ENCODE measurements at places on chromosomes 2 and 18.

DNA sequence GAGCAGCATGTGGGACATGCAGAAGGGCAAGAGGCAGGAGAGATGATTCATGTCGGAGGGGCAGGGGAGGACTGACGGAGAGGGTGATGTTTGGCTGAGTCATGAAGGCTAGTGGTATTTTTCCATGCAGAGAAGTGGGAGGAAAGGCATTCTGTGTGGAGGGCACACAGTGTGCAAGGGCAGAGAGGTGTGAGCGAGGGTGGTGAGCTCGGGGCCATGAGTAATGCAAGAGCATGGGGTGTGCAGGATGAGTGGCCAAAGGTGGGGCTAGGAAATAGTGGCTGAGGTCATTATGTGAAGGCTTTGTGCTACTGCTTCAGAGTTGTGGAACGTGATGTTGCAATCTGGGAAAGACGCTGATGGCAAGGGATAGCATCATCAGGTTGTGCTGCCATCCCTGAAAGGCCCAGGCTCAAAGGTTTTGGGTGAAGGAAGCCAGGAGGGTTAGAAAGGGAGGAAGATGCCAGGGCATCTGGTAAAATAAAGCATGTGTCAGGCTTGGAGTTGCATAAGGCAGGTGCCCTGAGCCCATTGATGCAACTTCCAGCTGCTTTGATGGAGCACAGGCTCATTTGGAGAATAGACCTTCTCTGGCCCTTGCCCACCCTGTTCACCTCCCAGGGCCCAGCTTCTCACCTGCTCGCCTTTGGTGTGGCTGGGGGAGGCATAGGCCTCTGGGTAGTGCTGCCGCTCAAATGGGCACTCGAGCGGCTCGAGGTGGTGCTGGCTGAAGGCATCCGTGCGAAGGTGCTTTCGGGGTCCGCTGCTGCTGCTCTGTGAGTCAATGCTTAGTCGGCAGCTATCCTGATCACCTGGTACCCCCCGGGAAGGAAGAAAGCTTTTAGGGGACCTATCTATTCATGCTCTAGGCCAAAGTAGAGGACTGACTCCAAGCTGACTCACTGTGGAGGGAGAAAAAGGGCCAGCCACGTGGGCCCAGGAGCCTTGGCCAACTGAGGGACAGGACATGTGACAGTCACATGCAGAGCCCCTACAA, 37.5 kb downstream of the PAX8 start:
- no peak for DNase-seq

DNA sequence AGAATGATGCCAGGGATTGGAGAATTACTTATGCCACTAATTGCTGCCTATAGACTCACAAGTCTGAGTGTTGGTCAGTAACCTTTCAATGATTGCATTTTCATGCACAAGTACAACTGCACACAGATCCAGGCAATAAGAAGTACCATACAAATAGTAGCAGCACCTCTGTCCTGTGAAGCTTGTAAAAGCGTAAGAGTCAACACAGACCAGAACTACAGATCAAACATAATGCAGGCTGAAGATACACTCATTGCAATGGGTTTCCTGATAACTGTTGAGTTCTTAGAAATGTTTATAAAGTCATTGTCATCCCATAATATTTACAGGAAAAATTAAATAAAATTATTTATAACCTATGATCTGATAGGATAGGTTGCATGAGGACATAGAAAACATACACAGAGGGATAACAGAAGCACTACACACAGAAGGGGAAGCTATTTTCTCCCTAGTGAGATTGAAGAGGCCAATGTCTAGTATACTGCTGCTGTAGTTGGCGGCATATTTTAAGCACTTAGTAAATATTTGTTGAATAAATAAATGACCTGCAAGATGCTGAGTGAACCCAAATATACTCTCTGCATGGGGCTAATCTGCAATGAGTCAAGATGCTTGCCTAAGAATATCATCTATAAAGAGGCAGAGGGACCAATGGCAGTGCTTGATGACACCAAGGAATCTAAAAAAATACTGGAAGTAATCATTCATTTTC, 5.7 kb upstream of the PIK3C3 start:
- DNase-seq = no peak

DNA sequence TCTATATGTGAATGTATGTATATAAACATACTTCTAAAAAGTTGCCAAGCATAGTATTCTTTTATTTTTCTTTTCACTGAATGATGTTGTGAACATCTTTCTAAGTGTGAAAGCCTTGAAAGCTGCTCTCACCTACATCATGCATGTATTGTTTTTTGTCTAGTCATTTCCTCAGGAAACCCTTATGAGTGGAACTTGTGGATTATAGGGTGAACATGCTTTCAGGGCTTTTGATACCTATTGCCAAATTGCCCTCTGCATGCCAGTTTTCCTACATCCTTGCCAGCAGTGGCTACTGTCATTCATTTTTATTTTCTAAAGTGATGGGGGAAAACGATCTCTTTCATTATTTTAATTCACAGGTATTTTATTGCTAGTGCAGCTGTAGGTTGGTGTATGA, 78.3 kb downstream of the ADAM23 start:
- no peak for DNase-seq

- no peak for DNase-seq
Measured at GRCh38 chr2:38251940-38252339, 125.1 kb downstream of the ATL2 start.

GRCh38 chr2:161943011-161943410, 131.0 kb downstream of the DPP4 start:
- DNase-seq = no peak

GRCh38 chr18:68735483-68736343, 20.8 kb upstream of the TMX3 start:
- peak; percentile 48 for DNase-seq

- DNase-seq = no peak
Measured at GRCh38 chr2:205456682-205457081, 225.6 kb upstream of the NRP2 start.

- no peak for DNase-seq
Measured at GRCh38 chr18:11336241-11336640, 186.9 kb upstream of the PIEZO2 start.

GRCh38 chr18:7741640-7742039, 174.5 kb downstream of the PTPRM start:
- DNase-seq = no peak

DNA sequence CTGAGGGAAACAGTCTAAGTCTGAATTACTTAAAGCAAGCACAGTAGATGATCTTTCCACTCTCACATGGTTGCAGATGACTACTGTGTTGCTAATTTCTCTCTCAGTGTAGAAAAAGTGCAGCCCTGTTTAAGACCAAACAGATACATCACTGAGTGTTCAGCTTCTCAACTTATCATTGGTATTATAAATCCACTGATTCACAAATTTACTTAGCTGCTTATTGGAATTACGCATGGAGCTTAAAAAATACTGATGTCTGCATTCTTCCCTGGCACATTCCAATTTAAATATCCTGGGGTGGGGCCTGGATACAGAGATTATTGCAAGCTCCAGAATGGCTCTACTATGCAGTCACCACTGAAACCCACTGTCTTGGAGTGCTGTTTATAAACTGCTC, 411.2 kb downstream of the RND3 start:
- no peak for DNase-seq

DNA sequence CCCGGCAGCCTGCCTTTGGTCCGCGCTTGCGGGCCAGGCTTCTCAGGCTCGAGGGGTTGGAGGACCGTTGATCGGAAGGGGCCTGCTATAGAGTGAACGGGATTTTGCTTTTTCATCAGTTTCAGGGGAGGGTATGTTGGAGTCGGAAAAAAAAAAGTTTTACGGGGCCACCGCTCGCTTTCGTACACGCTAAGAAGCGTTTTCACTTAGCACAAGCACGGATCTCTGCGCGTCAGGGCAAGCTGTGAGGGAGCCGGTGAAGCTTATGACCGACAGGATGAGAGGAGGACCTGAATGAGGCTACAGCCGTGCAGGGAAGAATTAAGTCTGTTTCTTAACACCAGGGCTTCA, 443 bp downstream of the CPSF3 start:
- DNase-seq = peak; percentile 14

GRCh38 chr2:126664234-126664633, 8.3 kb downstream of the GYPC start:
- DNase-seq = peak; percentile 58

- no peak for DNase-seq
Measured at GRCh38 chr18:46163091-46163490, 58.9 kb downstream of the HAUS1 start.

- DNase-seq = no peak
Measured at GRCh38 chr2:60589104-60589503, 35.6 kb upstream of the BCL11A start.

DNA sequence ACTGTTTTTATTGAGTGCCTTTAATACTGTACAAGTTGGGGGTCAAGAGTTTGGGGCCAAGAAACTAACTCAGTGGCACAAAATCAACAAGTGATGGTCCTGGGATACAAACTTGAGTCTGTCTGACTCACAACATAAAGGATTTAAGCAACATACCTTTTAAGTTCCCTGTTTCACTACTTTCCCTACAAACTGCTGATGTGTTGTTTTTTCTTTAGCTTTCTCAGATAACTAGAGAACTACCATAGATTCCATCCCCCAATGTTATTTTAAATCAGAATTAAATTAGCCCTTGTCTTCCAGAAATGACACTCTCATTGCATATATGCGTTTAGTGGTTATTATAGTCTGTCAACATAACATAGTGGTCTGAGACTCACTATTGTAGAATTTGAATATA, 58.1 kb upstream of the TTC21B start:
- DNase-seq = no peak

GRCh38 chr2:238053191-238053776, 7.5 kb upstream of the SCLY start:
- DNase-seq = no peak

GRCh38 chr2:101820519-101820918, 123.0 kb downstream of the MAP4K4 start:
- no peak for DNase-seq

- DNase-seq = no peak
Measured at GRCh38 chr18:63924551-63924950, 16.8 kb downstream of the SERPINB10 start.

DNA sequence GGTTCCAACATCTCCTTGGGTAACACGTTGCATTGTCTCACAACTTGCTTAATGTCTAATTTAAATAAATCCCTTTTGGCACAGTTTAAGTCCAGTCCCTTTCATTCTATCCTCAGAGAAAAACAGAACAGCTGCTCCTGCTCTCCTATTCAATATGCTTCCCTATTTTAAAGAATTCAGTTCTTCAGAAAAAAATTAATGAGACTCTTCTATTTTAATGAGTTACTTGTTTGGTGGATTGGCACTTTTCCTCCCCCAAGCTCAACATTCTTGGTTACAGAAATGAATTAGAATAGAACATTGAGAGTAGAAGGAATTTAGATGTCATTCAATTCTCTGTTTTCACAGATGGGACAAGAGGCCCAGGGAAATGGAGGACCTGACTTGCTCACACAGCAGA, 116.9 kb upstream of the ATP8B1 start:
- DNase-seq = no peak

DNA sequence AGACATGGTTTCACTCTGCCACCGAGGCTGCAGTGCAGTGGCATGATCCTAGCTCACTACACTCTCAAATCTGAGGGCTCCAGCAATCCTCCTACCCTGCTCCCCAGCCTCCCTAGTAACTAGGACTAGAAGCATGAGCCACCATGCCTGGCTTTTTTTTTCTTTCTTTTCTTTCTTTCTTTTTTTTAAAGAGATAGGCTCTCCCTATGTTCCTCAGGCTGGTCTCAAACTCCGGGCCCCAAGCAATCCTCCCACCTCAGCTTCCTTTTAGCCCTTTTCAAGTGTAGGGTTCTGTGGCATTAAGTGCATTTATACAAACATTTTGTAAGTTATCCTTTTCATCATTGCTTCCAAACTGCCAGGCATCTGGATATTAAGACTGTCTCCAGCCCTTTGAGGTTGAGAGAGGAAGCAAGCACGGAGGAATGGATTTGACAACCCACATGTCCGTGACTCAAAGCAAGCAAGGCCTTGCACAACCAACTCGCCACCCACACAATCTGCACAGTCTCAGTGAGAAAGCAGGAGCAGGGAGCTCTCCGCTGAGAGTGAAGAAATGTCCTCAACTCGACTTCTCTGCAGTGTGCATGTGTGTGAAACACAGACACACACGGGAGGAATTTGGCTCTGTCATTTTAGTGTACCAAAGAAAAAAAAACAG, 65.6 kb downstream of the ATP8B1 start:
- no peak for DNase-seq

DNA sequence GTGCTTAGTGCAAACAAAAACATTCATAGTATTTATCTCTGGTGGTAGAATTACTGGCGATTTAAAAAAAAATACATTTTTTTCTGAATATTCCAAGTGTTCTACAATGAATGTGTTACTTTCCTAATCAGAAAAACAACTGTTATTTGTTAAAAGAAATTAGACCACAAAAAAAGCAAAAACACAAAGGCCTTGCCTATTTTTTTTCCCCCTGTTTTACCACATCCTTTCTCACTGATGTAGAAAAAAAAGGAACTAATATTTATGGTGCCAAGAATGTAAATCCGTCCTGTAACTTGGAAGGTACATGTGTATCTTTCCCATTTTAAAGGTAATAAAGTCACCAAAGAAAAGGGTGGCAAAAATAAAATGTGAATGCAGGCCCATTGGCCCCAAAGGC, 28.4 kb upstream of the MGAT4A start:
- DNase-seq = peak; percentile 33

DNA sequence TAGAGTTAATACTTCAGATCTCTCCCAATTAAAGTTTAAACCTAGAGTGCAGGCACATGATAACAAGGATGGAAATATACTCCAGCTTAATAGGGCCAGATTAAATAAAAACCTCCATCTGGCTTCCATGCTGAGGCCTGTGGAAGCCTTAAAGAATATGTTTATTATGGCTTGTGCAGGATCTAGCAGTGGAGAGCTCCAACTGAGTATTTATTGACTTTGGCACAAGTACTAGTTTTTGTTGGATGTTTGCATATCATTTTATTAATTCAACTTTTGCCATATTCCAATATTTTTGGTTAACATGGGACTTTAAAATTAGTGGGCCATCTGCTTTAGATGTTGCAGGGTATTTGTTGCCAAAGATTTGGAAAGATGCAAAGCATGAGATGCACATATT, 860.4 kb upstream of the SOX11 start:
- no peak for DNase-seq

GRCh38 chr2:53422979-53423378, 344.6 kb upstream of the CHAC2 start:
- DNase-seq = no peak

DNA sequence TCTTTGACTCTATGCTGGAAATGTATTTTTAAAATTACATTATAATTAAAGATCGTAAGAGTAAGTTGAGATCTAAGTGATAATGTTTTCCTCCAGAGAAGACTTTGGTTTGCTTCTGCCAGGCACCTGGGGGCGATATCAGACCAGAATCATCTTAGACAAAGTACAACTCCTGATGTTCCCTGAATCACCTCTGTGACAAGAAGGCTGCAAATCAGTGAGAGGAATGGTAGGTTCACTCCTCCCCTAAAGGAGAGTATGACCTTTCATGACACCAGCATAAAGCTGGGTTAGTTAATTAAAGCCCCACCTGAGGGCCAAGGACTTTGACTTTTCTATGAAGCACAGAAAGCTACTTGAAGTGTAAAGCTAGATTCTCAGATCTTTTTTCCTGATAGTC, 114.4 kb upstream of the DTNA start:
- DNase-seq = no peak

- DNase-seq = no peak
Measured at GRCh38 chr2:38765149-38765548, 12.9 kb upstream of the GEMIN6 start.

GRCh38 chr2:119734047-119734446, 25.7 kb upstream of the PTPN4 start:
- DNase-seq = no peak

Measured in CD4-positive, alpha-beta T cell treated with Interleukin-4 for 4 hours (primary cell).